ENCODE measurements at places on chromosomes 5 and 9. TPM values are rescaled to one million over a fixed set of nuclear protein-coding genes. Genes with fewer than 3 reads are reported as not detected.

Gene DRD1
- not detected for polyA plus RNA-seq

Gene HAPLN1
- polyA plus RNA-seq, result 9.9 TPM

Gene CAMK2A
- 2.5 TPM for polyA plus RNA-seq

Gene PDLIM4
- polyA plus RNA-seq, result 11.2 TPM

Gene HINT2
- polyA plus RNA-seq, result 53.5 TPM

Gene ADAMTS12
- polyA plus RNA-seq, result 16.9 TPM

Gene AHRR
- 2.1 TPM for polyA plus RNA-seq

Gene OR1J2
- not detected for polyA plus RNA-seq

Gene BNC2
- polyA plus RNA-seq, result 8.3 TPM

Gene LCN10
- 2.3 TPM for polyA plus RNA-seq

Data from right renal cortex interstitium (tissue), 3 donors.